ENCODE measurements at places on chromosomes 4 and X.

- no peak for DNase-seq
These were observed 81.7 kb downstream of the SNCA start for GRCh38 chr4:89755220-89755619.

DNA sequence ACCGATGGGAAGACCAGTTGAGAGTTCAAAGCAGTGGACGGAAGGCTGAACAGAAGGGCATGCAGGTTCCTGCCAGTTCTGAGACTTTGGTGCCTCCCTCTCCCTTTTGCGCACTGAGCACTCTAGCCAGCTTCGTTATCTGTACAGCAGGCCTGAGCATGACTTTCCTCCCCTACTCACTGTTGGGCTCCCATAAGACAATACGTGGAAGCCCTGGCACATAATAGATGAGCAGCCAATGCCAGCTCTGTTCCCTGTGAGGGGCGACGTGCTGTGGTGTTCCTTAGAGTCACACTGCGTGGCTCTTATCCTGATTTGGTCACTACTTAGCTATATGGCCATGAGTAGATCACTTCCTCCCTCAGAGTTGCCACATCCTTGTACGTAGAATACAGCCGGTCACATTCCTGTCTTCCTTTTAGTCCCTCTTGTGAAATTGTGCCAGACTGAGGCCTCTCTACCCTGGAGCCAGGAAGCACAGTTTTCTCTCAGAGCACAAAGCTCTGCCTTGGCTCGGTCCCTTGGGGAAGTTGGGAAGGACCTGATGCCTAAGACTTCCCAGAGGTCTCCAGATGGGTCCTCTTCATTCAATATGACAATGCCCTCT is 160.4 kb upstream of the MAMLD1 start:
- DNase-seq, result no peak

- DNase-seq, result no peak
These were observed 169.9 kb upstream of the RBPJ start for GRCh38 chr4:26150948-26151347.

DNA sequence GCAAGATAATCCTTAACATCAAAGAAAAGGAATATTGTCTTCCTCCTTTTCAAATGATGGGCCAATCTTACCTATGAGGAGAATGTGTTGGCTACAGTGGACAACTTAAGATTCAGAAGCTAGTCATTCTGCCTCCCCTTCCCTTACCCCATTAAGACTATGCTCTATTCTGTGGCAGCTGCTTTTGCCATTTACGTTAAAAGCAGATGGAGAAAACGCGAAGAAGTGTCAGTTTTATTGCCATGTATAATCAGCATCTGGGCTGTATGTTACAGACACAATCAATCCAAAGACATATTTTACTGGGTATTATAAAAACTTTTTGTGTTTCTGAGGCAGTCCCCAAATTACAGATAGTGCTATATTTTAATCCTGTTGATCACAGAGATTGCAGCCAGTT is 196.1 kb upstream of the PACRGL start:
- DNase-seq, result no peak

- DNase-seq, result no peak
These were observed 330.4 kb upstream of the NWD2 start for GRCh38 chr4:36914106-36914505.

DNA sequence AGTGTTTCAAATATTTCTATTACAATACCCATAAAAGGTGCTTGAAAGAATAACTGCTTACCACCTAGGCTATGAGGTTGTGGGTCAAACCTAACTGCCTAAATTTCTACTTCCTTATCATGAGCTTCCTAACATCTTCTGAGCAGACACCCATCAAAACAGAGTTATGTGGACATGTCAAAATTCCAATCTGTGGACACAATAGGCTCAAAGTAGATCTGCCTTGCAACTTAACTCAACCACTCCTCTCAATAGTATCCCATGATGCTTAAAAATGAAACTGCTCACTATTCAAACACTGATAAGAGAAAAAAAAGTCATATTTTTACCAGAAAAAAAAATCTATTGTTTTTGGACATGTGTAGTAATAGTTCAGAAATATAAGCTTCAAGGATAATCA is 462.7 kb downstream of the INPP4B start:
- DNase-seq, result no peak

GRCh38 chr4:17427991-17428390 is 83.9 kb downstream of the QDPR start:
- no peak for DNase-seq

DNA sequence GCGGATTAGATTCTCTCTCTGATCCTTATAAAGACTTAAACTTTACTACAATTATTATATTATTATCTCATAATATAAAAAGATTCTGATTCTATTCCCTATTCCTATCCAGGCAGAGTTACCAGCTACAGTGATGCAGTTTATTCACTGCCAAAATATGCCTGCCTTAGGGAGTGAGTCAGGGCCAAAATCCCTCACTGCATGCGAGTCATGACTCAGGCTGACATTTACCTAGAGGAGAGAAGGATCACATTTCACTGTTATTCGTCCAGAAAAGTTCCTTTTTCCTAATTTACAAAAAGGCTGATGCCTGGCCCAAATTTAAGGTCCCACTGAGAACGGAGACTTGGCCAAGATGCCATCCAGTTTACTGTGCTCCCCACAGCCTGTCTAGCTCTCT is 168.5 kb upstream of the LDB2 start:
- DNase-seq, result no peak

DNA sequence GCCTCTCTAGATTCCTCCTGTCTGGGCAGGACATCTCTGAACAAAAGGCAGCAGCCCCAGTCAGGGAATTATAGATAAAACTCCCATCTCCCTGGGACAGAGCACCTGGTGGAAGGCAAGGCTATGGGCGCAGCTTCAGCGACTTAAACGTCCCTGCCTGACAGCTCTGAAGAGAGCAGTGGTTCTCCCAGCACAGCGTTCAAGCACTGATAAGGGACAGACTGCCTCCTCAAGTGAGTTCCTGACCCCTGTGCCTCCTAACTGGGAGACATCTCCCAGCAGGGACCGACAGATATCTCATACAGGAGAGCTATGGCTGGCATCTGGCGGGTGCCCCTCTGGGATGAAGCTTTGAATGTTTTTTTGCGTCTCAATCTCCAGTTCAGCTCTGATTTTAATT is 262.2 kb downstream of the PARM1 start:
- no peak for DNase-seq

GRCh38 chr4:116926631-116927295 is 158.6 kb downstream of the TRAM1L1 start:
- no peak for DNase-seq

- DNase-seq, result no peak
These were observed 36.4 kb upstream of the PLAC1 start for GRCh38 chrX:134694333-134695322.

DNA sequence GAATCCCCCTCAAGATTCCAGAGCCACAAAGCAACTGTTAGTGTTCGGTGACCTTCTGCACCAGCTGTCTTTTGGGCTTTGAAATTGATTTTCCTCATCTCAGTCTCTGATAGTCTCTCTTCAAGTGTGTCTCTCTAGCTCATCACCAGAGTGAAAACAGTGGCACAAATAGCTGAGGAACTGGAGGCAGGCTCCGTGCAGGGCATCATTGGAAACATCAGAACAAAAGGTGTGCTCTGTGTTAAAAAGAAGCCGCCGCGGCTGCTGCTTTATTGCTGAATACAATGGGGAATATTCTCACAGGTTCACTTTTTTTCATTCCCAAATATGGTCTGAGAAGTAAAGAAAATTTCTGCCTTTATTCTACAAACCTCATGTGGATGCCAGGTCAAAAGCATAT is 297.5 kb downstream of the DCTD start:
- DNase-seq, result no peak

GRCh38 chr4:19756661-19757060 is 495.0 kb upstream of the SLIT2 start:
- no peak for DNase-seq

DNA sequence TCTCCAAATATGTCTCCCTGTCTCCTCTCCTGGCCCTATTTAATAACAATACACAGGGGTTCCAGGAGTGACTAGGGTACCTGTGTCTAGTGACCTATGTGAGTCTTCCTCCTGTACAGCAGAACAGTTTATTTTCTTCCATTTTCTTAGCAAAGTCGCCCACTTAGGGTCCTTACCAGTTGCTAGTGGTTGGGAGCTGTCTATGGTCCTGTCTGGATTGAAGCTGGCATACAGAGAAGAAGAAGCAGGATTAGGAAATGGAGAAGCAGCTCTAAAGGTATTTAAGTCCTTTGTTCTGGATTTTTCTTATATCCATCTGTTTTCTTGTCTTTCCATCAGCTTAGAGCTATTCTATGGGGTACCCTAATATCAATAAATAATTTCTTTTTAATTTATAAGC is 587.1 kb upstream of the CPEB2 start:
- no peak for DNase-seq

GRCh38 chrX:155028877-155029291 is 2.2 kb downstream of the FUNDC2 start:
- DNase-seq, result no peak

DNA sequence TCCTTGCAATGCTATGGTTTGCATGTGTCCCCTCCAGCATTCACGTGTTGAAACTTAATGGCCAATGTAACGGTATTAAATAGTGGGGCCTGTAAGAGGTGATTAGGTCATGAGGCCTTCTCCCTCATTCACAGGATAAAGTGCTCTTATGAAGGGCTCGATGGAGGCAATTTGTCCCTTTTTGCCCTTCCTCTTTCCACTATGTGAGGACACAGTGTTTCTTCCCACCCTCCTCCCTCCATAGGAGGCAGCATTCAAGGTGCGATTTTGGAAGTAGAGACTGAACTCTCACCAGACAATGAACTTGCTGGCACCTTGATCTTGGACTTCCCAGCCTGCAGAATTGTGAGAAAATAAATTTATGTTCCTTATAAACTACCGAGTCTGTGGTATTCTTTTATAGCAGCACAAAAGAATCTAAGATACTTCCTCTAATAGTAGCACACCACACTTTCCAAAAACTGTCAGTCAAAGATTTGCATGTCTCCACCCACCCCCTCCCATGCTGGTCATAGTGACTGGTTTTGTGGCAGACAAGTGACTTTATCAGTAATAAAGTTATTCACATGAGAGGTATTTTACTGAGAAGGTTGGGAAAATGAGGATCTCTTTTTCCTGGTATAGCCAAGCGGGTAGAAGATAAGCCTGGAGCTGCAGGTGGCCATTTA is 113.5 kb upstream of the TTC29 start:
- no peak for DNase-seq

Data from activated CD8-positive, alpha-beta memory T cell treated with anti-CD3 and anti-CD28 coated beads for 48 hours (primary cell).